ENCODE measurements at places on chromosomes 3 and 15. TPM values are rescaled to one million over a fixed set of nuclear protein-coding genes. Genes with fewer than 3 reads are reported as not detected.

Gene SLC28A2
- not detected for total RNA-seq

Gene KLHL6
- 5.9 TPM for total RNA-seq

Gene PLSCR4
- 94.1 TPM for total RNA-seq

Gene CD86
- under 0.01 TPM for total RNA-seq

Gene CXCR6
- total RNA-seq: not detected
